ENCODE measurements at places on chromosomes 2 and 18.
A peak's percentile ranks its signal among the peaks of the same experiment; 100 is the strongest.

DNA sequence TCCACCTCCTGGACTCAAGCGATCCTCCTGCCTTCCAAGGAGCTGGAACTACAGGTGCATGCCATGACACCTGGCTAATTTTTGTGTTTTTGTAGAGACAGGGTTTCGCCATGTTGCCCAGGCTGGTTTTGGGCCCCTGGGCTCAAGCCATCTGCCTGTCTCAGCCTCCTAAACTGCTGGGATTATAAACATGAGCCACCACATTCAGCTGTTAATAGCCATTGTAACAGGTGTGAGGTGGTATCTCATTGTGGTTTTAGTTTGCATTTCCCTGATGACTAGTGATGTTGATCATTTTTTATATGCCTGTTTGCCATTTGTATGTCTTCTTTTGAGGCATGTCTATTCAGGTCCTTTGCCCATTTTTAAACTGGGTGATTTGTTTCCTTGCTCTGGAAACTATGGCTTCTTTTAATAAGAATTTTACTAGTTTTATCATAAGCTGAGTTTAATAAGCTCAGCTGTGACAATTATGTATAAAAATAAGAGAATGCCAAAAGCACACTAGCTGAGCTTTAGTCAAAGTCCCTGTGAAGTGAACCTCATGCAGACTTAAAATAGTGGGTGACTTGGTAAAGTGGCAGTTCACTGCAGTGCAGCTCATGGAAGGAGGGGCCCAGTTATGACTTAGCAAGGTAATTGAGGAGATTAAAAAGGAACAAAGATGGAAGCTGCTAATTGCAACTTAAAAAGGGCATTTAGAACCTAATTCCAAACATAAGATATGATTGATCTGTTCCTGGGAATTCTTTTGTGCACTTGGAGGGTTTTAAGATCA is 465.1 kb downstream of the TGIF1 start:
- DNase-seq: no peak

DNA sequence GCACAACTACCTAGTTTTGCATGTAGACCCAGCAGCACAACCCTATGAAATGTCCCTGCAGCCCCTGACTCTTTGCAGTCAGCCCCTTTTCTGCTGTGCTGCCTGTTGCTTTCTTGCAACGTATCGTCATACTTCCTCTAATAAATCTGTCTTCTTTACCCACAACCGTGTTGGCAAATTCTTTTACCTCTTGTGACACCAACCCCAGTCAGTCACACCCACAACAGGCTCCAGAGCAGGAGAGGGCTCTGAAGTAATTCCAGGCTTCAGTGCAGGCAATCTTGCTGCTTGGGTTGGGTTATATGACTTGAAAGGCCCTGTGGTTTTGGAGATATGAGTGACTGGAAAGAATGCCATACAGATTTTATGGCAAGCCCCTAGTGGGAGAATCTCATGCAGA is 79.1 kb upstream of the KCNH7 start:
- DNase-seq: no peak

GRCh38 chr2:32775954-32776353 is 148.1 kb downstream of the TTC27 start:
- no peak for DNase-seq

- peak; percentile 65 for DNase-seq
Observed at GRCh38 chr2:158325031-158325781, 131.3 kb downstream of the CCDC148 start.

- no peak for DNase-seq
Observed at GRCh38 chr2:239942090-239942489, 83.1 kb downstream of the NDUFA10 start.

GRCh38 chr2:17795309-17795708 is 21.0 kb upstream of the MSGN1 start:
- DNase-seq: no peak

DNA sequence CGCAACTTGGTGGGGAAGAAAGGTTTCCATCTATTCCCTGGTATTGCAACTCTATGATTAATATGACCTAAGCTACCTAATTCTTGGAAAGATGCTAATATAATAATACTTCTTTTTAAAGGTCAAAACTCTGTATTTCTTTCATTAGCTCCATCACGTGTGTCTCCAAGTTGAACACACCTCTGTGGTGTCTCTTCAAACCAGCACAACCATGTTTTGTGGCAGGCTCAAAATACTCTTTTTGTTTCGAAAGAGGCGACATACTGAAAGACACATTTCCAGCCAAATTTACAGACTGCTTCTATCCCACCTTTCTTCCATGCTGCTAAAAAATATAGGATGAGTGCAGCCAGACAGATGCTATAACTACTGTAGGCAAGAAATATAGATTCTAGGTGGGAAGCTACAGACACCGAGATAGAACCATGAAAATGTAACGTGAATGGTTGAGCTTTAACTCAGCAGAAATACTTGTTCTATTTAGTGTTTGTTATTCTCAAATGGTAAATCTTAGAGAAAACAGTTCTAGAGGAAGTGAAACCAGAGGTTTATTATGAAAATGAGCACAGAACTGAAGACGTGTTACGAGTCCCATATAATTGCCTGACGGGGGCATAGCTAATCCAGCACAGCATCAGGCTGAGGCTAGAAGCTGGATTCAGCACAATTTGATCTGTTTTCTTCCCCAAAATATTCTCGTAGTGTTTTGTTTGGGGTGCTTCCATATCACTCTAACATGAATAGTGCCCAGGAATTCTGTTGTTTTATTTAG is 991.5 kb upstream of the FANCL start:
- no peak for DNase-seq

- no peak for DNase-seq
Observed at GRCh38 chr2:18940184-18940583, 350.8 kb upstream of the NT5C1B start.

DNA sequence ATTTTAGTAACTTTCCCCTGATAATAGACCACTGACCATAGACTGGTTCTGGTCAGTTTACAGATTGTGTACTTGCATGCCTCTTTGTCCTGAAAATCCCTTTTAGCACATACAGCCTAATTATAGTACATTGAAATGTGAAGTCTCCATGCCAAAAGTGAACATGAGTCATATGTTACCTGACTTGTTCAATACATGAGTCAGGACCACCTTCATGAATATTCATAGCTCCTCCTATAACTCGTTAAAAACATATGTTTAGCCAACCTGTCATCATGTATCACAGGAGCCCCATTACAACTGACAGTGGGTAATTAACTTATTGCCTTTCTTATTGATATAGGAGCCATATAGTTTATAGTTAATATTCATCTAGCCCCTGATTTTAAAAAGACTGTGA is 78.6 kb downstream of the SH3YL1 start:
- DNase-seq: no peak

DNA sequence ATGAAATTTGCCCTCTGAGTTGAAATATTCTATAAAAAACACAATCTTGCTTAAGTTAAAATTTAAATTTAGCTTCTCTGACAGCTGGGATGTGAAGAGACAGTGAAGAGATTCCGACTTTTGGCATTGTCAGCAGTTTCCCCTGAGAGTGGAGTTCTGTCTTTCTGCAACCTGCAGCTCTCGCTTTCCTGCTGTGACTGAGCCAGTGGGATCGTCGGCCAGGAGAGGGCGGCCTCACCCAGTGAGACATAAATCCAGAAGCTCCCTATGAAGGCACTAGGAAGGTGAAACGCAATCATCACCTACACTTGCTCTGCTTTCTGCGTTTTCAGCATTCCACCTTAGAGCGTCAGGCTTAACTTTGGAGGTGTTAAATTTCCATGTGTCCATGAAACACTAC is 75.4 kb upstream of the HNMT start:
- peak; percentile 61 for DNase-seq

GRCh38 chr2:106137731-106138521 is 56.2 kb downstream of the UXS1 start:
- no peak for DNase-seq

GRCh38 chr18:63539904-63540510 is 2.2 kb upstream of the SERPINB12 start:
- no peak for DNase-seq

- DNase-seq: peak; percentile 90
Observed at GRCh38 chr18:62586151-62586774, 63.4 kb downstream of the ZCCHC2 start.

- peak; percentile 64 for DNase-seq
Observed at GRCh38 chr2:137964066-137964858, at the start of gene HNMT. TSS of gene HNMT (plus strand) at chr2:137964473. CDS start at chr2:137964492, 19 bp downstream.

DNA sequence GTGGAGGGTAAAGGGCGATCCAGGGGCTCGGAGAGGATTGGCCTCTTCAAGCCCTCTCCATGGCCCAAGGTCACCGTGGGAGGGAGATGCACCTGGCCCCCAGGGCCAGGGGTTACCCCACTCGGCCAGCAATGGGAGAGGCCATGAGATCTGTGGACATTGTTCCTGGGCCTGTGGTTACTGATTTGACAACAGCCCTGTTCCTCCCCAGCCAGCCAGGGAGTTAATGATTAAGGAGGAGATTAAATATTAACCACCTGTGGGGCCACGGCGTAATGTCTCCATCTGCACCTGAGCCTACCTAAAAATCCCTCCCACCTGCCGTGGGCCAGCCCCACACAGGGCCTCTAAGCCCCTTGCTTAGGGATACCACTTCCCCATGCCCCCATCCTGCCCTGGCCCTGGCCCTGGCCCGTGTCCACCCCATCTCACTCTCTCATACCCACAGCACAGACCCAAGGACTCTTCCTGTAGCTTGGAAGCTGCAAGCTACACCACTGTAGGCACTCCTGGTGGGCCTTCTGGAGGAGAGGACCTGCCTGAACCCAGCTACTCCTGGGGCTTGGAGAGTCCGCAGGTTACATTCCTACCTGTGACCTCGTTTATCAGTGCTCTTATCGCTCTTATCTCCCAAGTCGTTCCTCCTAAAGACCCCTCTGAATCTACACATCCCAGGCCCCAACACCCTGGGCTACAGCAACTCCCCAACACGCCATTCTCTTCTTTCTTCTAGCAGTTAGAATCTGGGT is 32.1 kb downstream of the ZFP36L2 start:
- DNase-seq: peak; percentile 95

- DNase-seq: peak; percentile 72
Observed at GRCh38 chr2:119857742-119858141, 98.0 kb downstream of the PTPN4 start.

DNA sequence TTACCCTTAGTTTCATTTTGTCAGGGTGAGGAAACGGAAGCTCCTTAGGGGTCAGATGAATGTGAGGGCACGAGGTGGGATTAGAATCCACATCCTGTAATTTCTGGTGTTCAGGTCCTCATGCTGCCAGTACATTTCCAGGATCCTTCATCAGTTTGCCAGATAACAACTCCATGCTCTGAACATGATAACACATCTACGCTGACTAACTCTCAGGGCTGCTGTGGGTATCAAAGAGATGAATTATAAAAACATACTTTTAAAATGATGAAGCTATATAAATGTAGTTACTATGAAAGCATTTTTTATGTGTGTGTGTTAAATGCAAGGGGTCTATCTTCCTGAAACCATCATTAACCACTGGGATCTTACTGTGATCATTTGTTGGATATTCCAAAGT is 325.9 kb downstream of the SLC8A1 start:
- no peak for DNase-seq

- DNase-seq: peak; percentile 5
Observed at GRCh38 chr2:221429741-221430491, 142.2 kb downstream of the EPHA4 start.

DNA sequence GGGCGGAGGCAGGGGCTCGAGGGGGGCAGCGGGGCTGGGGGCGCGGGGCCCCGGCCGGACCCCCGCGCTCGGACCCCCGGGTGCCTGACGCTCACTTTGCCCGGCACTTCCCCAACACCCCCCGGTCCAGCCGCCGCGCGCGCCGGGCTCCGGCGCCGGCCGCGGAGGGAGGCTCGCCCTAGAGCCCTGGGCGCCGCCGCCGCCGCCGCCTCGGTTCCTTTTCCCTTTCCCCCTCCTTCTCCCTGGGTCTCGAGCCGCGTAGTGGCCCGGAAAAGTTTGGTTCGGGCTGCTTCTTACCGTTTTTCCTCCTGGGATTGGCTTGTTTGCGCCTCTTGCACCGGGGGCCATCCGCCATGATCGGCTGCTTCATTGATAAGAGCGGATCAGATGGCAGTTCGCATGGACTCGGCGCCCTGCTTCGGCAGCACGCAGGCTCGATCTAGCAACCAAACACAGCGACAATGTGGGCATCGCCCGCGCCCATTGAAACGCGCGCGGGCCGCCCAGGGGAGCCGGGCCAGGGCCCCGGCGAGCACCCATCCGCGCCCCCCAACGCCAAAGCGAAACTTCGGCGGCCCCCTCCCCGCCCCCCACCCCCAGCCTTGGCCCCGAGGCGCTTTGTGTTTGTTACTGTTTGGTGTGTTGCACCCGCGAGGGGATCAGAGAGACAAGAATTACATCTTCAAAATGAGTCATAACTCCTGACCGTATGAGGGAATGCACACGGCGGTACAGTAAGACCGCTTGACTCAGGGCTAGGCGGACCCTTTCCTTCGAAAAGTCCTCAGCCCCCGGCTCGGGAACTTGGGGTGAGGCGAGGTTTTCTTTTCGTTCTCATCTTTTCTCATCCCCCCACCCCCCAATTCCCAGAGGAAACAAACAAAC is 2.7 kb downstream of the ZEB2 start:
- peak; percentile 46 for DNase-seq

GRCh38 chr2:44801841-44802776 is 139.4 kb upstream of the SIX3 start:
- peak; percentile 23 for DNase-seq

- no peak for DNase-seq
Observed at GRCh38 chr18:77111951-77112746, 20.4 kb downstream of the MBP start.

DNA sequence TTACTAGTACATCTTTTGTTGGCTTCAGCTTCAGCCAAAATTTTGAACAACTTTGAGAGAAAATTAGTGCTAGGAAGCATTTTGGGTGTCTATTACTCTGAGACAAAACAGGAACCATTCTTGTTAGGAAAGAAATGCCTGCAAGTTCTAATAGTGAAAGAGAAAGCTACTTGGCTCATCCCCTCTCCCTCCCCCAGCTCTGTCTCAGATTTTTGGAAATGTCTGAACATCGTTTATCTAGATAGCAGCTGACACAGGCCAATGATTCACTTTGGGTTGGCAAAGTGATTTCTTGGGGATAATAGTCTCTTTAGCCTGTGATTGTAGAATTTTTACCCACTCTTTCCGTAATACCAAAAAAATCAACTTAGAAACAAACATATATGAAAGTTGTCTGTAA is 42.3 kb upstream of the PTPRM start:
- DNase-seq: no peak

GRCh38 chr18:26981360-26982082 is 116.0 kb upstream of the AQP4 start:
- no peak for DNase-seq

- DNase-seq: peak; percentile 19
Observed at GRCh38 chr2:188529710-188530109, 238.0 kb downstream of the GULP1 start.

GRCh38 chr2:88690591-88691338 is 708 bp upstream of the RPIA start:
- peak; percentile 85 for DNase-seq

- DNase-seq: no peak
Observed at GRCh38 chr2:203982276-203982675, 45.7 kb downstream of the ICOS start.

Measured in DMS53 (cell line).